ENCODE measurements at places on chromosomes 7 and 10.

- no peak for DNase-seq
Observed at GRCh38 chr7:90900628-90901356, 304.7 kb downstream of the CDK14 start.

- DNase-seq = no peak
Observed at GRCh38 chr7:55304018-55304762, 60.9 kb upstream of the LANCL2 start.

- DNase-seq = no peak
Observed at GRCh38 chr10:79017882-79018520, 50.8 kb upstream of the ZMIZ1 start.

- DNase-seq = no peak
Observed at GRCh38 chr7:42097752-42098151, 139.3 kb downstream of the GLI3 start.

DNA sequence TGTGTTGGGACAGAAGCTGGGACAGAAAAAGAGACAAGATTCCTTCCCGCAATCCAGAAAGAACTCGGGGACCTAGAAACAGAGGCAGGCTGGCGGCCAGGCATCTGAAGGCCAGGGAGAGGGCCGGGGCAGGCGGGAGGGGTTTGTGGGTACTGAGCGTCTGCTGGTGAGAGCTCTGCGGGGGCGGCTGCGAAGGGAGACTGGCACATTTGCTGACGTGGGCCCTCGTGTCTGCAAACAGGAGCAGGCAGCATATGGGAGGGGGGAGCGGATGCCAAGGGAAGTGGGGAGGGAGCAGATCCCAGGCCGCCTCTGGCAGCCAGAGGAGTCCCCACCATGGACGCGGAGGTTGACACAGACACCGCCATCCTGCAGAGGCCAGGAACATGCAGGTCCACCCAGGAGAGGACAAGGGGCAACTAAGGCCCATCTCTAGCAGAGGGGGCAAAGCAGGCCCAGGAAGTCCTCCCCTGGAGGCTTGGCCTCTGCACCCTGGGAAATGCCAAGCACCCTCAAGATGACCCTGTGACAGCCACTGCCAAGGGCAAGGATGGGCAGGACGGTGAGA, 32.2 kb downstream of the KCNH2 start:
- no peak for DNase-seq

GRCh38 chr7:157520249-157520648, 183.4 kb downstream of the DNAJB6 start:
- no peak for DNase-seq

GRCh38 chr10:122013311-122013780, 24.4 kb downstream of the TACC2 start:
- no peak for DNase-seq

GRCh38 chr7:13834328-13834761, 155.1 kb downstream of the ETV1 start:
- DNase-seq = no peak

DNA sequence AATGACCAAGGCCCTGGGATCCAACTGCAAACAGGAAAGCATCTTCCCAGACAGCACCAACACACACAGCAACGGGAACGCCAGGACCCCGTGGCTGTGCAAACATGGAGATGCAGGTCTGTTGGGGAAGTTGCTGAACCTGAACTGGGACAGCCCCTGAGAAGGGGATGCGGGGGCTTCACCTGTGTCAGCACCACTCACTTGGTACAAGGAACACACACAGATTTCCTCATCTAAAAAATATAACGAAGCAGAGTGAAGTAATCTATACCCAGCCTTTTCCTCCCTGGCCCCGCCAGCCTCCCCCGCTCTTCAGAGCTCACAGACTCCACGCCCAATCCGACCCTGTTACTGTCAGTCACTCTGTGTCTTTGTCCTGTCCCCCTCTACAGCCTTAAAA, 93.0 kb downstream of the PTPRN2 start:
- DNase-seq = no peak

DNA sequence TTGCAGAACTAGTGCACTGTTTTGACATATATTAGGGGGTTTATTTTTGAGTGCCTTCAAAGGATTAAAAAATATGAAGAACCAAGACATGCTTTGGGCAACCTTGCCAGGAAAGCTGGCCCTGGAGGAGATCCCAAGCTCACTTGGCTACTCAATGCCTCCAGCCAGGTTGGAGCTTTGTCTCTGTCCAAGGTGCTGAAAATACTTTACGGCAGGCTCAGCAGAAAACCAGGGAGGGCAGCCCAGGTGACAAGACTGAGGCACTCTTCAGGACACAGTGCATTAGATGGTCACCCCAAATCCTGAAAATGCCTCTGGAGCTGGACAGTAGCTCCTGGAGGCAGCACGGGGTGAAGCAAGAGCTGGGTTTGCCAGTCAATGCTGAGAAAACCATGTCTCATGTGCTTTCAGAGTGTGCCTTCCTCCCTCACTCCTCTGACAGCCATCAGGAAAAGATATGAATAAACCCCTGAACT, 5.8 kb upstream of the KCNH2 start:
- no peak for DNase-seq

DNA sequence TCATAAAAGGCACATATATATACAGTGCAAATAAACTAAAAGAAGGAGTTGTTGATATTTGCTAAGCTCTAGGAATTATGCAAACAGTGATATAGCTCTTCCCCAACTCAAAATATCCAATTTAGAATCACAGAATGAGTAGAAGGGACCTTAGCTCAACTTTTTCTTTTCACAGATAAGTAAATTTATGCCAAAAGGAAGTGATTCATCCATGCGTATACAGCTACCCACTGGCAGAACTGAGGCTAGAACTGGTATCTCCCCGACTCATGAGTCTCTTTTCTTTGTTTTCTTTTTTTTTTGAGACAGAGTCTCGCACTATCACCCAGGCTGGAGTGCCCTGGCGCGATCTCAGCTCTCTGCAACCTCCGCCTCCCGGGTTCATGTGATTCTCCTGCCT, 54.2 kb upstream of the SVIL start:
- no peak for DNase-seq

DNA sequence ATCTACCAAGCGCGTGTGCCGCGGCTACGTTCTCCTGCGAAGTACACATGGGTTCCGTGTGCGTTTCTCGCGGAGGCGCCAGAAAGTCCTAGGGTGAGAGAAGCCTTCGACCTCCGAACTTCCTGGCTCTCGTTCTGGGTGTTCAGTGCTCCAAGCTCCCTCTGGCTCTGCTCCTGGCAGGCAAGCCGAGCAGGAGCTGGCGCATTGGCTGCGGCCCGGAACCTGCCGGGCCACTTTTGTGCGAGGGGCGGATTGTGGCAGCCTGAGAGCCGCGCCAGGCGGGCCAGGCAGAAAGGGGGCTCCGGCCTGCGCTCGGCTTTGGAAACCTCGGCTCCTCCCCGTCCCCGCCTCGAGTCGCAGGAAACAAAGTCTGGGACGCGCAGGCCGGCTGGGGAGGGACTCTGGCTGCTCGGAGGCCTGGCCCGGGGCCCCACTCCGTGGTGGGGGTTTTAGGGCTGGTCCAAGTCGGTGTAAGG, 9.6 kb downstream of the EMX2 start:
- no peak for DNase-seq

DNA sequence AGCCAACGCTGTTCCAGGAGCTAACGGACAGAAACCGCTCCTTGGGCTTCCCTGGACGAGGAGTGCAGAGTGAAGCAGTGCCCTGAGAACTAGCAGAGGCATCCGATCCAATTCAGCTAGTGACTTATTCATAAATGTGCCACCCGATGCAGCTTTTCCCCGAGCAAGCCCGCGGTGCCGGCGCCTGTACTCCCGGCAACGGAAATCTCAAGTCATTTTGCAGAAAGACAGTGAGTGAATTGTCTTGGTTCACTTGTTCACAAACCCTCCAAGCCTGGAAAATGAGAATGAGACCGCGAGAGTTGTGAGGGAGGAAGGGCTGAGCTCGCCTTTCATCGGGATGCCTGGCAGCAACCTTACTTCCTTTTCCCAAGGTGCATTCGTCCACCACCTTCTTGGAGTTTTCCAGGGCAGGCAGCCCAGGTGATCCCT, 87.5 kb downstream of the COBL start:
- no peak for DNase-seq

- no peak for DNase-seq
Observed at GRCh38 chr10:87658858-87659555, 671 bp upstream of the PAPSS2 start.

GRCh38 chr7:75662579-75663301, 76.0 kb downstream of the HIP1 start:
- no peak for DNase-seq

GRCh38 chr10:103659674-103660363, 166.3 kb downstream of the NEURL1 start:
- no peak for DNase-seq

- no peak for DNase-seq
Observed at GRCh38 chr7:141666071-141666470, 35.9 kb downstream of the DENND11 start.

GRCh38 chr7:46725838-46726237, 804.8 kb upstream of the IGFBP3 start:
- DNase-seq = no peak

- DNase-seq = no peak
Observed at GRCh38 chr7:81842361-81842760, 72.5 kb upstream of the HGF start.

DNA sequence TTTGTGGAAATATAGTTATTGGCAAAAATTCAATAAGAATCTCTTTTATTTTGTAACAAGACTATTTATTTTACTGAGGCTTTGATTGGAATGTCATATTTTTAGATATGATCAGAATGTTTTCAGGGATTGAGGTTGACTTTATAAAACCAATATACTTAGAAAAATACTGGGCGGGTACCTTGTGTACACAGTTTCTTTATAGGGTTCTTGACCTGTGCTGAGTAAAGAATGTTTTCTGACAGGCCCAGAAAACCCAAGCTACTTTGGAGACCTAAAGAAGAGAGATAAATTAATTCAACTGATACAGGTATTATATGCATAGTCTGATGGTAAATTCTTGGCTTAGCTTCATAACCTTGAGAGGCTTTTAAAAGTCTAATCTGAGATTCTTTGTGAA, 23.9 kb upstream of the SPAM1 start:
- DNase-seq = no peak

GRCh38 chr7:30282735-30283134, 1.7 kb upstream of the ZNRF2 start:
- DNase-seq = no peak

- DNase-seq = no peak
Observed at GRCh38 chr10:72784551-72785351, 92.8 kb downstream of the MCU start.
